ENCODE measurements at places on chromosomes 2 and 18. TPM values are rescaled to one million over a fixed set of nuclear protein-coding genes. Genes with fewer than 3 reads are reported as not detected.

Gene SCG2
- 0.24 TPM for total RNA-seq

Gene STARD6
- not detected for total RNA-seq

Gene DYNC1I2
- total RNA-seq: 107 TPM

Gene SERPINB10
- total RNA-seq: 4.8 TPM

Gene ARHGEF33
- total RNA-seq: under 0.01 TPM

Gene GPN1
- total RNA-seq: 36.9 TPM

Gene YWHAQ
- 206 TPM for total RNA-seq

Gene CCDC178
- total RNA-seq: not detected

Gene TCF7L1
- 0.64 TPM for total RNA-seq

Gene SFT2D3
- total RNA-seq: 2.7 TPM

Gene EPC2
- 9.2 TPM for total RNA-seq

Gene CYBRD1
- 27.7 TPM for total RNA-seq

Gene ACADL
- 0.48 TPM for total RNA-seq

Gene CGREF1
- not detected for total RNA-seq

Gene NEB
- total RNA-seq: 0.21 TPM

Gene MOCOS
- 15.9 TPM for total RNA-seq
